ENCODE measurements at places on chromosomes 5 and 9. TPM values are rescaled to one million over a fixed set of nuclear protein-coding genes. Genes with fewer than 3 reads are reported as not detected.

DNA sequence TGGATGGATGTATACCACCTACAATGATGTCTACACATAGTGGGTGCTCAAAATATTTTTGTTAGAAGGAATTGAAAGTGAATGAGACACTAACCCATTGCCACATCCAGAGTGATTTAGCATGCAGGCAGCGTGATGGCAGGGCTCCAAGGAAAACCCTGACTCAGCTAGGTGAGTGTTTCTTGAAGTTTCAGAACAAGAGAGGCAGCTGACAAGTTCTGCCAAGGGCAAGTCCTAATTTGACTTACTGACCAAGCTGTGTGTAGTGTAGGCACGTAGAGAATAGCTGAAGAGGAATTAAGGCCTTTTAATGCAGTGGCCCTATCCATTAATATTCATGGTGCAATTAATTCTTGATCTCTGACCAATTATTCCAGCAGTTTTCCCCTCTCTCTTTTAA, 107.8 kb upstream of the ATP10B start:
- H3K36me3 ChIP-seq, result no peaks in the 10 kb centered on the region
- peaks cover 2% of the 10 kb centered on the region for H3K27me3 ChIP-seq
- H3K4me1 ChIP-seq, result no peaks in the 10 kb centered on the region
- no peak overlapping the region for H3K27ac ChIP-seq

DNA sequence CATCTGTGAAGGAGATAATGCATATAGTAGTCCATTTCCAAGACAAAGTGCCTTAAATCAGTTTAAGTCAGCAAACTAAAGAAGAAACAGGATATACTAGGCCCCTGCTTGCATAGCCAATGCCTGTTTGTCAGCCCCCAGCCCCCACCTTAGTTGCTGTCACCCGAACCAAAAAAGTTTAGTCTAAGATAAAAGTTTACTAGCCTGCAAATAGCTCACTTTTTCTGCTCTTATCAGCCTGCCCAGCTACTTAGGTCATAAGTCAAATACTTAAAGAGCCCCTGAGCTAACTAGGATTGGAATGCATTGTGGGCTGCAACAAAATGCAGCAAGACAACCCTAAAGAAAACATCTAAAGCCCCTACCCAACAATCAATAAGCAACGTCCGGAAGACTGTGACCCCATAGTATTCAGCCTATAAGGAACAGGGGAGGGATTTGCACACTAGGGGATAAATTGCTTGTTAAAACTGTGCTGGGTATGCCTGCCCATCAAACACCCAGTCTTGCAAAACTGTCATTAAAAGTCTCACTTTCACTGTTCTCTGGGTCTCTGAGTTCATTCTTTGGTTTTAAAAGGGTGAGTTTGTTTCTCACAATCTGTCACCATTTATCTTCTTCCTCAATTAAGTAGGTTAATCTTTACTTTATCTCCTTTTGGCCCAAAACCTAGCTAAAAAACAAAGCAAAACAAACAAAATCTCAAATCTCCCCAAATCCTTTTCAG, 92.4 kb upstream of the CEP78 start:
- no peaks in the 10 kb centered on the region for H3K27me3 ChIP-seq
- DNase-seq, result no peak
- no peak overlapping the region for H3K27ac ChIP-seq
- no peaks in the 10 kb centered on the region for H3K36me3 ChIP-seq

GRCh38 chr5:61352180-61352579, 20.1 kb downstream of the ZSWIM6 start:
- H3K36me3 ChIP-seq, result no peaks in the 10 kb centered on the region
- H3K4me3 ChIP-seq, result no peak overlapping the region
- no peak overlapping the region for H3K27ac ChIP-seq
- H3K27me3 ChIP-seq, result no peaks in the 10 kb centered on the region
- DNase-seq, result no peak

DNA sequence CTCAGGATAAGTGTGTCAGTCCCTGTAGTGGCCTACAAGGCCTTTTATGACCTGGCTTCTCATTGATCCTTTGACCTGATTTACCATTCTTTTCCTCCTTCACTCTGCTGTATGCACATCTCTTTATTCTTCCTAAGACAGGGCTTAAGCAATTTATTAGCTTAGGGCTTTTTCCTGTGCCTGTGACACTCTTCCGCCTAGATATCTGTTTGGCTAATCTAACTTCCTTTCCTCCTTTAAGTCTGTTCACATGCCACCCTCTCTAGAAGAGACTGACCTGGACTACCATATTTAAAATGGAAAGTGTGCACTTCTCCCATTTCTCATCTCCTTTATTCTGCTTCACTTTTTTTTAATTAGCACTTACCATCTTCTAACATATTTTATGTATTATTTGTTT, 29.1 kb downstream of the FOCAD start:
- peaks cover 2% of the 10 kb centered on the region for H3K4me1 ChIP-seq
- H3K36me3 ChIP-seq, result peaks cover 6% of the 10 kb centered on the region
- no peak overlapping the region for H3K27ac ChIP-seq

DNA sequence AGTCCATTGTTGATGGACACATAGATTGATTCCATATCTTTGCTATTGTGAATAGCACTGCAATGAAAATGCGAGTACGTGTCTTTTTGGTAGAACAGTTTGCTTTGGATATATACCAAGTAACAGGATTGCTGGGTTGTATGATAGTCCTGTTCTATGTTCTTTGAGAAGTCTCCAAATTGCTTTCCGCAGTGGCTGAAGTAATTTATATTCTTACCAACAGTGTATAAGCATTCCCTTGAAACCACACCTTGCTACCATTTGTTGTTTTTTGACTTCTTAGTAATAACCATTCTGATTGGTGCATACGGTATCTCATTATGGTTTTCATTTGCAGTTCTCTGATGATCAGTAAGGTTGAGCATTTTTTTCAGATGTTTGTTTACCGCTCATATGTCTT, 792.9 kb downstream of the PTPRD start:
- no peak overlapping the region for H3K27ac ChIP-seq
- no peak overlapping the region for H3K4me3 ChIP-seq
- no peaks in the 10 kb centered on the region for H3K27me3 ChIP-seq
- no peaks in the 10 kb centered on the region for H3K4me1 ChIP-seq
- H3K36me3 ChIP-seq, result no peaks in the 10 kb centered on the region

GRCh38 chr5:37208883-37209797, 40.0 kb downstream of the CPLANE1 start:
- H3K27me3 ChIP-seq, result no peaks in the 10 kb centered on the region
- DNase-seq, result no peak
- peaks cover 39% of the 10 kb centered on the region for H3K36me3 ChIP-seq
- H3K27ac ChIP-seq, result peak overlapping the region; percentile 79
- peak overlapping the region; percentile 82 for H3K4me3 ChIP-seq
- H3K4me1 ChIP-seq, result peaks cover under 1% of the 10 kb centered on the region

- no peaks in the 10 kb centered on the region for H3K4me1 ChIP-seq
- no peak overlapping the region for H3K27ac ChIP-seq
- no peak for DNase-seq
- no peak overlapping the region for H3K4me3 ChIP-seq
Observed at GRCh38 chr5:170206958-170207357, 25.8 kb upstream of the C5orf58 start.

GRCh38 chr5:68215898-68216244, 315 bp downstream of the PIK3R1 start:
- peaks cover 11% of the 10 kb centered on the region for H3K36me3 ChIP-seq
- H3K27ac ChIP-seq, result peak overlapping the region; percentile 80
- peak overlapping the region; percentile 95 for H3K4me3 ChIP-seq
- no peaks in the 10 kb centered on the region for H3K27me3 ChIP-seq

PCDHGA9 gene
- total RNA-seq, result 1.1 TPM

C5orf58 gene
- not detected for total RNA-seq

TAS2R1 gene
- not detected for total RNA-seq

NMUR2 gene
- not detected for total RNA-seq
